ENCODE measurements at places on chromosomes 2 and 18.
A peak's percentile ranks its signal among the peaks of the same experiment; 100 is the strongest.

GRCh38 chr18:50573679-50574078 lies 13.8 kb downstream of the MAPK4 start:
- no peak for DNase-seq

- no peak for DNase-seq
Measured at GRCh38 chr2:12287220-12287751, 429.4 kb upstream of the TRIB2 start.

- no peak for DNase-seq
Measured at GRCh38 chr2:146917431-146918042, 927.3 kb upstream of the ACVR2A start.

- DNase-seq, result no peak
Measured at GRCh38 chr18:46574743-46575115, 82.3 kb downstream of the LOXHD1 start.

DNA sequence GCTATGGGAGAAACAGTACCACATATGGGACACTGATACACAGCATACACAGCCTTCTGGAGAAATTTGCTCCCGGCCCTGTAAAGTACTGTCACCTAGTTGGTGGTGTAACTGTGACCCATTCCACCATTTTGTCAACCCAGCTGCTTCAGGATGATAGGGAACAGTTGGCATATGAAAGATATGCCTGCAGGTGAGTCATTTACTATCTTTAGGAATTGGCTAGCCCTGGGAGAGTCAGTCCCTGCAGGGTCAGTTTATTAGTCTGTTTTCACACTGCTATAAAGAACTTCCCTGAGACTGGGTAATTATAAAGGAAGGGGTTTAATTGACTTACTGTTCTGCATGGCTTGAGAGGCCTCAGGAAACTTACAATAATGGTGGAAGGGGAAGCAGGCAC lies 30.0 kb upstream of the PTPRM start:
- no peak for DNase-seq

GRCh38 chr2:47078541-47079482 lies 76.3 kb downstream of the STPG4 start:
- DNase-seq, result no peak

GRCh38 chr2:145036421-145037011 lies 516.6 kb upstream of the ZEB2 start:
- DNase-seq, result peak; percentile 2

GRCh38 chr2:217790195-217790594 lies 212.6 kb downstream of the TNS1 start:
- no peak for DNase-seq

- DNase-seq, result no peak
Measured at GRCh38 chr2:142190805-142191204, 60.0 kb upstream of the LRP1B start.

DNA sequence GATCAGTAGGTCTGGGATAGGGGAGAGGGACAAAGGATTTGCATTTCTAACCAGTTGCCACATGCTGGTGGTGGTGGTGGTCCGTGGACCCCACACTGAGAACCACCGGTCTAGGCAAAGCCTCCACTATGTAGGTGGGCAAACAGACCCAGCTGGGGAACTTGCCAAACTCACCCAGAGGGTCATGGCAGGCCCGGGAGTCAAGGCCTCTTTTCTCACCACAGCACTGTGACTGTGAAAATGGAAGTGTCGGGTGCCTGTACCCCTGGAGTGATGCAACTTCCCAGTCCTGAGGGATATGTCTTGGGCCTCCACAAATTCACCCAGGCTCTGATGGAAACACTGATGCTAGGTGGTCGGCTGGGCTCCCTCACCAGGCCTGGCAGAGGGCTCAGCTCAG lies 101.2 kb upstream of the SMAD2 start:
- DNase-seq, result no peak

DNA sequence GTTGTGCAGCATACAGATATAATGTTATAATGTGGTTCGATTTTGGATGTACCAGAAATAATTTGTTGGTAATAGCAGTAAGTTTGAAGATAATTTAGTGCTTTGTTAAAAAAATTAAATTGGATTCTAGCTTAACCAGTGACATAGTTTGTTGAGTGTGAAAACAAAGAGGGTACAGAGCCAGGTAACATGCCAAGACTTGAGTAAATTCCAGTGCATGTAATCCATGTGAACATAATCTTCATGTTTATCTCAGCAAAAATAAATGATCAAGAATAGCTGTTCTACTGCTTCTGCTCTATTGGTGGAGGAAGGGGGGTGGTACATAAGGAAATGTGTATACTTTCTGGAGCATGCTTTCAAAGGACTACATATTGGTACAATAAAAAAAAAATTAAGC lies 165.8 kb downstream of the DNAH7 start:
- DNase-seq, result no peak

- no peak for DNase-seq
Measured at GRCh38 chr2:84085562-84085961, 373.5 kb downstream of the SUCLG1 start.

GRCh38 chr2:27303093-27304025 lies 4.9 kb downstream of the UCN start:
- peak; percentile 70 for DNase-seq

- no peak for DNase-seq
Measured at GRCh38 chr2:111042772-111043771, 77.6 kb upstream of the BCL2L11 start.

- DNase-seq, result no peak
Measured at GRCh38 chr2:128290356-128290755, 28.3 kb downstream of the HS6ST1 start.

GRCh38 chr2:143952536-143952935 lies 567.4 kb downstream of the ZEB2 start:
- no peak for DNase-seq

DNA sequence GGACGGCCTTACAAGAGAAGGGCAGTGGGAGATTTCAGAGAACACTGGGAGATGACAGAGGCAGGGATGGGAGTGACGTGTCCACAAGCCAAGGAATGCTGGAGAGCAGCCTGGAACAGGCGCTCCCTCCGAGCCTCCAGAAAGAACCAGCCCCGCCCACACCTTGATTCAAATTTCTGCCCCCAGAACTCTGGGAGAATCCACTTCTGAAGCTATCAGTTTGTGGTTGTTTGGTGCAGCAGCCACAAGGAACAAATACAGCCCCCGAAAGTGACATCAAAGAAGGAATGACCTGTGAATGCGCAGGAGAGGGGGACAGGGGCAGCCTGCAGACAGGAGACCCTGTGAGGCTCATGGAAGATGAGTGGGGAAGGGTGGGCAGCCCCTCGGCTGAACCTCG lies 67.3 kb downstream of the TWIST2 start:
- DNase-seq, result no peak

- no peak for DNase-seq
Measured at GRCh38 chr2:111905990-111906735, 7.8 kb downstream of the MERTK start.

DNA sequence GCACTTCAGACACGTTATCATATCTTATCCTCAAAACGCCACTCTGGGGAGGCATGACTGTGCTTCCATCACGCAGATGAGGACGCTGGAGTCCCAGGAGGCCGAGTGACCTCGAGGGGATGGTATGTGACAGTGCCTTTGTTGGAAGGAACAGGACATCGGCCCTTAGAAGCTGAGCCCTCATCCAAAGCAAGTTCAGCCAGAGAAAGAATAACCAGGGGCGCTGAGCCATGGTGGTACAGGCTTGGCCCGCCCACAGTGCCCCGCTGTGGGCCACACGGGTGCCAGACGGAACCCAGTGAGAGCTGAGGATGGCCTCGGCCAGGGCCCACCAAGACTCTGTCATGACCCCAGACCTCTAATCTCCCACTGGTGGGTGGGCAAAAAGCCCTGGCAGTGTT lies 31.3 kb downstream of the HS1BP3 start:
- no peak for DNase-seq

GRCh38 chr2:45930396-45930792 lies 278.9 kb downstream of the PRKCE start:
- DNase-seq, result no peak

GRCh38 chr2:189151906-189152305 lies 27.7 kb downstream of the COL5A2 start:
- DNase-seq, result no peak

GRCh38 chr2:63861220-63861822 lies 19.6 kb downstream of the UGP2 start:
- DNase-seq, result no peak

GRCh38 chr2:45191976-45192375 lies 182.7 kb upstream of the SIX2 start:
- no peak for DNase-seq

GRCh38 chr2:160628811-160629210 lies 135.2 kb upstream of the RBMS1 start:
- no peak for DNase-seq

DNA sequence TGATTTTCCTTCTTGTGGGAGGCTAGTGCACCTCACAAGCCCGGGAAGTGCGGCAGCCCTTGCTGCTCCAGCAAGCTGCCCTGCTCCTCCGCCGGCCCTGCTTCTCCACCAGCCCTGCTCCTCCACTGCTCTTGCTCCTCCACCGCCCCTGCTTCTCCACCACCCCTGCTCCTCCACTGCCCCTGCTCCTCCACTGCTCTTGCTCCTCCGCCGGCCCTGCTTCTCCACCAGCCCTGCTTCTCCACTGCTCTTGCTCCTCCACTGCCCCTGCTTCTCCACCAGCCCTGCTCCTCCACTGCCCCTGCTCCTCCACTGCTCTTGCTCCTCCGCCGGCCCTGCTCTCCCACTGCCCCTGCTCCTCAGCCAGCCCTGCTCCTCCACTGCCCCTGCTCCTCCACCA lies 95.6 kb downstream of the NDUFA10 start:
- no peak for DNase-seq

GRCh38 chr18:58093311-58093803 lies 49.3 kb downstream of the NEDD4L start:
- DNase-seq, result no peak

DNA sequence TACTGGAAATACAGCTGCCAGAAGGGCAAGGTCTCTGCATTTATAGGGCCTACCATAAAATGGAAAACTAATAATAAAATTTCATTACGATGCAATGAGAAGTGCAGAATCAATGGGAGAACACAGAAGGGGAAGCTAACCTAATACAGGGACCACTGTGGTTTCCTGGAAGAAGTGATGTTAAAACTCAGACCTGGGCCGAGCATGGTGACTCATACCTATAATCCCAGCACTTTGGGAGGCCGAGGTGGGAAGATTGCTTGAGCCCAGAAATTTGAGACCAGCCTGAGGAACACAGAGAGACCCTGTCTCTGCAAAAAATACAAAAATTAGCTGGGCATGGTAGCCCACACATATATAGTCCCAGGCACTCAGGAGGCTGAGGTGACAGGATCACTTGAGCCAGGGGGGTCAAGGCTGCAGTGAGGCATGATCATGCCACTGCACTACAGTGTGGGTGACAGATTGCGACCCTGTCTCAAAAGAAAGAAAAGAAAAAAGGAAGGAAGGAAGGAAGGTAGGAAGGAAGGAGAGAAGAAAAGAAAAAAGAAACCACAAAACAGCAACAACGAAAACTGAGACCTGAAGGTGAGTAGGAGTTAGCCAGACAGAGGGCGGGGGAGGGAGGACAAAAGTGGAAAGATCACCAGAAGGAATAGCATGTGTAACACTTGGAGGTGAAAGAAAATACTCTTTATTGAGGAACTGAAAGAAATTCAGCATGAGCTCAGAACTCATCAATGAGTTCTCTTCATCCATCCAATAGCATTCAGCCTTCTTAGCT lies 58.3 kb upstream of the DTNA start:
- no peak for DNase-seq

DNA sequence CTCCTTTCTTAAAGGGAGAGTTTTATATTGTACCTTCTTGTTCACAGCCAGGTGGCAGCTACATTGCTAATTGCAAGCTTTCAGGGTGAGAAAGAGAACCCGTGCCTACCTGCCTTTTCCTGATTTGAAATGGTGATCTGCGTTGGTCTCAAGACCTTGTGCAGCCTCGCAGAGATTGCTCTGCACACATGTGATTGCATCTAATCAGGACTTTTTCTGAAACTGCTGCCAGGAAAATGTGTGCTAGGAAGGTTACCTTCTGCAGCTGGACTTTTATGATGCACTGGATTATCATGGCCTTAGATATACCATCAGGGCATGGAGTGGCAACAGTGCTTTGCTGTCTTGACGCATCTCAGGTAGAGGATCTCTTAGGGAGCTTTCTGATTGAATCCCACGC lies 45.1 kb downstream of the AGAP1 start:
- no peak for DNase-seq

DNA sequence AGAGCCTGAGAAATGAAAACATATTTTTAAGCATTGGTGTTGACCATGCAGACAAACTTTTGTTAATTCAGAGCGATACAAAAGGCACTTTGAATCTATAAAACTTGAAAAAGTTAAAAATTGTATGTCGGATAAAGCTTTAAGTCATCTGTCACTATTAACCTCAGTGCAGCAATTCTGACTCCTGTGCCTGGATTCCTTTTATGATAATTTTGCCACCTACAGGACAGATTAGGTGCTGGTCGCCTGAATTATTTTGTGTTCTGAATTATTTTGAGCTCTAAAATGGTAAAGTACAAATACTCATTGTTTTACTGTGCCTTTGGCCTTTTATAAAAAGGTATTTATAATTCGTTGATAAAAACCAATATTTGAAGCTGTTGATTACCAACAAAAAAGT lies 19.4 kb upstream of the RNF138 start:
- DNase-seq, result peak; percentile 50

DNA sequence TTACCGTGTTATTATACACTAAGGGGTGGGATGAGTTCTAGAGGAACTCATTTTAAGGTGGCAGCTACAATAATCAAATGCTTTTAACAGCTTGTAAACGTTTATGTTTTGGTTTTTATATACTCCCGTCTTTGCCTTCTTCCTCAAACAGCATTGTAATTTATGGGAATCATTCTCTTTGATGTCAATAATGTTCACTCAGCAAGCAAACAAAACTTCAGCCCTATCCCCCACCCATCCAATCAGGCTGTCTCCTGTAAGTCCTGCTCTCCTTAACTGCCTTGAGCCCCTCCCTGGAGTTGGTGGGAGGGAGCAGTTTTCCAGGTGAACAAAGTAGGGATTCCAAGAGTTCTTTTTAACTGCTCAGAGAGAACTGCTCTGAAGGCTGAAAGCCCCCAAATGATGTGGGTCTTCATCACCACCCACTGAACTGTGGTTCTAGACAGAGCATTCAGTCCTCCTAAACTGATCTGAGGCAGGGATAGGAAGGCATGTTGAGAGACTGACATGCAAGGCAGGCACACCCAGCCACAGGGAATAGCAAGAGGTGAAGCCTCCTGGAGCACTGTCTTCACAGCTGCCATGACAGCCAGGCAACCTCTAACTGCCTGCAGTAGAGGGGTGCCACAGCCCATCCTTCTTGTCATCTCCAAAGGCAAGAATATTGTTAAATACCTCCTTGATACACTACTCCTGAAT lies 17.5 kb downstream of the MYO5B start:
- no peak for DNase-seq

DNA sequence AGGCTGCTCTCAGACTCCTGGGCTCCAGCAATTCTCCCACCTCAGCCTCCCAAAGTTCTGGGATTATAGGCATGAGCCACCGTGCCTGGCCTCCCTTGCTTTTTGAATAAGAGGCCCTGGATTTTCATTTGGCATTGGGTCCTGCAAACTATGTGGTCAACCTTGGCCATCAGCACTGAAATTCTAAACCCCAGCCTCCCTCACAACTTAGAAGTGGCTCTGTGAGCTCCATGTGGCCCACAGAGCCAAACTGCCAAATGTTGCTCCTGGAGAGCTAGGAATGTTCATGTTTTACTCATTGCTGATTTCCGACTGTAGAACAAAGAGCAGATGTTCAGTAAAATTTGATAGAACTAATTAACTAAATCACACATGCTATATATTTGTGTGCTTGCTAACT lies 210.6 kb upstream of the AGAP1 start:
- no peak for DNase-seq

- DNase-seq, result no peak
Measured at GRCh38 chr2:238313991-238314350, 6.3 kb upstream of the TRAF3IP1 start.

GRCh38 chr2:133369901-133370658 lies 198.2 kb downstream of the NCKAP5 start:
- DNase-seq, result no peak

Measured in T47D (cell line).